ENCODE measurements at places on chromosomes 2 and 18.

DNA sequence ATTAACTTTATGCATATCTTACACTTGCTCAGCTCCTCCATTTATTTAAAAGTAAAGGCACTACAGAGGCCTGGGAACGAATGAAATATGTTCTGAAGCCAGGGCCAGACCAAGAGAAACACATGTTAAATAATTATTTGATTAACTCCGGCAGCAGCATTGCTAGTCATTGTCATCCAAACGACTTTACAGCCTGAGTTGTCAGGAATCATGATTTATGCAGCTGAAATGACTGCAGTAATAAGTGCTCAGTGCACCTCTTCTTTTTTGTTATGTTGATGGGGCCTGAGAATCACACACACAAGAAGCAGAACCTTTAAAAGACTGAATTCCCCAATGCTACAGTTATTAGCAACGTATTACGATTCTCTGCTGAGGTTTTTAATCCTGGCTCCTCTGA is 58.9 kb downstream of the EPHA4 start:
- DNase-seq = no peak

DNA sequence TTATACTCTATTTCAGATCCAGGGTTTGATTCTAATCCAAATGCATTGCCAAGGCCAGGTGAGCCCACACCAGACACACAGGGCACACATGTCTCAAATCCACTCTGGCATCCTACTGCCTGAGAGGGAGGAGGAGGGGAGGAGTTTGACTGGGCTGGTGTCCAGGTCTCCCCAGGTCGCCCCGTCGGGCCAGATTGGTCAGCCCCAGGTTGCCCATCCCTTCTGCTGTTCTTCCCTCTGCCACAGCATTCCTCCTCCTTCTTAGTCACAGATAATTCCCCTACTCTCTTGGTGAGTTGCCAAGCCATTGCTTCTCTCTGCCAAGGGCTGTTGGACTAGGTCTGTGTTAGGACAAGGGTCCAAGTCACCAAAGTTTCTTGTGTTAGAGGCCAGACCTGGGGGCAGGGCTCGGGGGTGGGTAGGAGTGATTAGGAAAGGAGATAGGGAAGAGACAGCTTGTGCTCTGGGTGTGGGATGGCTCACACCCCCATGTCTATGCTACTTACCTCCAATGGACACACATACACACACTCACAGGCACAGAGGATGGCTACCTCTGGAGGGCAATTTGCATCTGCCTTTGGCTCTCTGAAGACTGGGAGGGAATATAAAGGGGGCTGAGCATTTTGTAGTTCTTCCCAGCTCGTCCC is 2.5 kb upstream of the EGR4 start:
- no peak for DNase-seq

- no peak for DNase-seq
Measured at GRCh38 chr18:75538727-75539126, 111.2 kb upstream of the SMIM21 start.

DNA sequence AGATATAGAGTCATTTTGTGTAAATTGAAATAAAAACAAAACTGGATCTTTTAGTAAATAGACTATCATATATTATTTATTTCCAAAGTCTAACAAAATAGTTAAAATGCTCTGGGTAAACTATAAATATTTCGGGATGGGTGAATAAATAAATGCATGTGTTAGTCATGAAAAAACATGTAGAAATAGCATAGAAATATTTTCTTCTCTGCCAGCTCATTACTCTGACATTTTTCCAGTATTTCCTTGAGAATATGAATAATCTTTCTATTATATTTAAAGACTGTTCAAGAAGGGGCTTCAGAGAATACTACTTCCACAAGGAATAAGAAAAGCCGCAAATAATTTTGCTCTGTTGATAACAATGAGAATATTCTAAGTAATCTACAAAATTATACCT is 880.4 kb downstream of the TRIB2 start:
- DNase-seq = no peak

- DNase-seq = no peak
Measured at GRCh38 chr2:200378652-200379290, 72.3 kb downstream of the SPATS2L start.

GRCh38 chr2:231613331-231613662 is 20.6 kb downstream of the TEX44 start:
- DNase-seq = no peak

- DNase-seq = no peak
Measured at GRCh38 chr2:188898261-188898660, 75.9 kb upstream of the COL3A1 start.

- DNase-seq = no peak
Measured at GRCh38 chr2:56314796-56315195, 131.0 kb downstream of the CCDC85A start.

DNA sequence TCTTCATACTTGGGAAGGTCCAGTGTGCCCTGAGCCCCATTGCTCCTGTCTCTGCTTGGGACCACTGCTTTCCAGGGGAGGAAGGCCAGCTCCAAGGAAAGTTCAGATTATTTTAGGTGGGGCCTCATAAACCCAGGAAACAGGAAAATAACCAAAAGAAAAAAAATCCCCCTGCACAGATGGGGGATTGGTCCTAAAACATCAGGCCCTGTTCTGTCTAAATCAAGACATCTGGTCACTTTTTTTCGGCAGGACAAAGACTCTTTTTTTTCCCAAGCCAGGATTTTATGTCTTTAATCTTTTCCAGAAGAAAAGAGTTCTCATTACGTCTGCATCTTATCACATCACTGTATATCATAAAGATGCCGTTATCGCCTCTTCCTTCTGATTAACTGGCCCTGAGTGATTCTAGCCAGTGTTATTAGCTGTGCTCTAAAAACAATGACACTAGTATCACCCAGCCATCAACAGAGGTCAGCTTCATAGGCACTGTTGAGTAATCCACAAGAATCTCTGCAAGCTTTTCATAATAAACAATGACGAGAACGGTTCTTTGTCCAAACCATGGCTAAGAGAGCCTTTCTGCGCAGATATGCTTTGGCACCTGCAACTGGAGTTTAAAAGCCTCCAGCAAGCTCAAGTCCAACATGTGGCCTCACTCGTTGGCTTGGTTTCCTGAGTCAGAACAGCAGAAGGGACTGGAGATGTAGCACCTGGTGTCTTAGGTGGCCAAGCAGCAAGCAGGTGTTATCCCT is 138.2 kb downstream of the VAPA start:
- DNase-seq = no peak

DNA sequence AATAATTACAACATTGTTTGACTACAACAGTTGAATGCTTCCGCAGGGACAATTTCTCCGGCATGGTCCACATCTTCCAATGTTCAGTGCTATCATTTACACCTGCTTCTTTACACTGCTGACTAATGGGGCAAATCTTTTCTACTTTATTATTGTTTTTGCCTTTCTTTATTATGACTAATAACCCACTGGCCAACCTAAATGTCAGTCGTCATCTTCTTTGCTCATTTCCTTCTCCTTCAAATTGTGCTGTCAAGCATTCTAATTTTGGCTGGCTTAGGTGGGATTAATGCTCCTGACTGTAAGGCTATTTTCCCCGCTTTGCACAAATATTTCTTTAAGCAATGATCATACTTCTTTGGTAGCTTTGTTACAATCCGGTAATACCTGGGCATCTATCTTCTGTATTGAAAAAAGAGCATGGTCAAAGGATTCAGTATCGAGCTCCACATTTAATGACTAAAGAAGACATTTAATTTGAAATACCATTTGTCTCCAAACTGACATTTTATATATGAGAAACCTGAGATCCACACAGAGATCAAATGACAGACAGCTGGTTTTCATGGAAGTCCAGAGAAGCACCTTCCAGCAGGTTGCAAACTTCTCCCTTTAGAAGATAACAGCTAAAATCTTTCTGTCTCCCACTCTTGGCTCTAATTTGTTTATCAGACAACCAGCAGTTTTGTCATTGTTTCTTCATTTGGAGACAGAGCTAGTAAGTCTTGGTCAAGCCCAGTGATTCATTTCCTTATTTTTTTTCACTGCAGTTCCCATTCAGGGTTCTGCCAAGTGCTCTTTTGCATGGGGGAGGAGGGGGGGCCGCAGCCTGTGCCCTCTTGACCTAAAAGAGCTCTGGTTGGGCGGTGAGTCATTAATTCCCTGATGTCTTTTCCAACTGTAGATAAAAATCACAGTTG is 132.9 kb downstream of the SOCS6 start:
- no peak for DNase-seq

- DNase-seq = no peak
Measured at GRCh38 chr18:8858888-8859511, 153.6 kb downstream of the MTCL1 start.

GRCh38 chr2:2735041-2735440 is 404.0 kb upstream of the MYT1L start:
- no peak for DNase-seq

DNA sequence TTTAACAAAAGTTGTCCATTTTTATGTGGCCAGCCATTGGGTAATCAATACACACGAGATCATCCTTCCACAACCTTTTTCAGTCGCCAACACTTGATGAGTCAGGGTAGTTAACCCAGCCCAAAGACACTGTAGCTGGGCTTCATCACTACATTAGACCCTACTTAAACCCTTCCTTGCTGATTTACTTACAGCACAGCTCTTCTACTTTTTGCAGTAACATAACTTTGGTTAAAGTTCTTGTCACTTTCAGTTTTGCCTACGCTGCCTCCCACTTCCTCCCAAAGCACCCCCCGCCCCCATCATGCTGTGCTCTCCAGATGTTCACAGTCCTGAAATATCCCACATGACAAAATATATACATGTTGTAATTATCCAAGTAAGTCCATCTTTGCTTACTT is 103.6 kb downstream of the CDK15 start:
- DNase-seq = no peak

DNA sequence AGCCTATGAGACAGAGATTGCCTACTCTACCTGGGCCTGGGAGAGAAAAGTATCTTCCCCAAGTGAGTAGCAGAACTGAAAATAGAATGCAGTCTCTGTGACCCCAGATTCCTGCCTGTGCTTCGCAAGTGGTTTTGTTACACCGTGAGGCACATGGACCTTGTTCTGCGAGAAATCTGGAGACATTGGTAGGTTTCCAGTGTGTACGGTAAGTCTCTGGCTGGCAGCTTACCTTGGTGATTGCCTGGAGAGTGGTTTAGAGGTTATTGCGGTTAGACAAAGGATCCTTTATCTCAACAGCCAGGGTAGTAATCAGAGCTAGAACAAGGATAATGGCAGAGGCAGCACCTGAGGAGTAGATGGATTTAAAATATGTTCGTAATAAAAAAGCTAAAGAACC is 606.0 kb upstream of the GCFC2 start:
- DNase-seq = no peak

DNA sequence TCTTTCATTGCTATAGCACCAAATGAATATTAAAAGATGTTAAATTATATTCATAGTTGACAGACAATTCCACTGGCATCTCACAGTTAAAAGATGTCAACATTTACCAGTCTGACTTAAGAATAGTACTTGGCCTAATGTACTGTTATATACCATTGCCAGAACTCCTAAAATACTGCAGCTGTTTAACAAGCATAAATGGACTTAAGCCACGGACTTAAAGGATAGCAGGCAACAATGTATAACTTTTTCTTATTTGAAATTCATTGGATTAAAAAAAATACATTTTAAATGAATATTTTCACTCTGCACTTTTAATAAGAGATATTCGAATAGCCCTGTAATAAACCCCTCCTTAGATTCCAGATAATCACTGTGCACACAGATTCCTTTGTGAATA is 3.8 kb downstream of the TCF4 start:
- no peak for DNase-seq

GRCh38 chr2:9137379-9138150 is 69.0 kb upstream of the ASAP2 start:
- no peak for DNase-seq

GRCh38 chr2:128455721-128456050 is 137.0 kb upstream of the HS6ST1 start:
- no peak for DNase-seq

Measured in stimulated activated CD8-positive, alpha-beta memory T cell treated with anti-CD3 and anti-CD28 coated beads, Interleukin-7, amount 100 ng/mL, for 1 hour (primary cell).